ENCODE measurements at places on chromosomes 12 and 14.

DNA sequence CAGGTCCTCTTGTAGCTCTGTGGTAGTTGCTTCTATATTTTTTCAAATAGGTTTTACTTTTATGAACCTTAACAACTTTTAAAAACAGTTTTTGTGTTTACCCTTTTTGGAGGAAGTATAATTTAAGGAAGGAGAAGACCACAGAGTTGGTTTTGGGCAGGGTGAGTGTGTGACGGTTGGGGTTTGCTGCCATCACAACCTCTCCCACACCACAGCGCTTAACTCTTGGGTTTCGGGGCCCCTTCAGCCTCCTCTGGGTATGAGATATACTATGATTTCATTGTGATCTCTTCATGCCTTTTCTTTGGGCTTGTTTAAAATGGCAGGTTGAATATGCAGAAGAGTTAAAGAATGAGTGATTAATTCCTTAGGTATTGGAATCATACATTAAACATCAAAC lies 228.7 kb upstream of the CRY1 start:
- no peak for DNase-seq

DNA sequence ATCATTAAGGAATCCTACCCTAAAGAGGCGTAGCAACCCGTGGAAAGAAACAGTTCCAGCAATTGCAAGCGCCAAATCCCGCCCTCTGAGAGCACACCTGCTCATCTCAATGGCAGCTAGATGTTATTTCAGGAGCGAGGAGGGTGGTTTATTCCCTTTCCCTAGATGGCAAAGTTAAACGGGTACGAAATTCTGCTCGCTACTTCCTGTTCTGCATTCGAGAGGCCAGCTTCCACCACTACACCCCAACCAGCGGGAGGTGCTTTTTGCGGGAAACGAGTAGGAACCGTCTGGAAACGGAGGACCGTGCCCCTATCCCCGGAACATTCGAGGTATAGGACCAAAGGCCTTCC lies 536 bp downstream of the VPS29 start:
- no peak for DNase-seq

DNA sequence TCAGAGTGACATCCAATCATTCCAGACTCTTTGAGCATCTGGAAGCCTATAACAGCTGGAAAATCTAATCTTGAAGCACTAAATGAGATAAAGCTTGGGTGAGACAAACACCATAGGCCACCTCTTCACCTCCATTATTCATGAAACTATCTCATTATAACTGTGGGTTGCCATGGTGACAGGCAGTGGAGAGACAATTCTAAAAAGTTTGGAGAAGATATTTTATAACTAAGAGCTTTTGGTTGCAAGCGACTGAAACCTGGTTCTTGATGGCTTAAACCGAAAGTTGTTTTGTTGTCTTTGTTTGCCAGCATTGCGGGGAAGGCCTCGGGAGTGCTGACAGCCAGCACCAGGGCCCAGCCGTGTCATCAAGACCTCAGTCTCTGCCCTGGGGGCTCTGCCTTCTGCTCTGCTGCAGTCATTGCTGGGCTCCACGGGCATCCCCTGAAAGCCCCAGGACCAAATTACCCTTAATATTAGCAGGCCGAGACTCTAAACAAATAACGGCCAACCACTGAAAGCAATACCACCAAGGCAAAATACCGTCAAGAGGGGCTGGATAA lies 353.6 kb upstream of the SFSWAP start:
- DNase-seq: no peak

- DNase-seq: no peak
Observed at GRCh38 chr12:78005094-78005492, 174.4 kb downstream of the NAV3 start.

GRCh38 chr12:22787557-22787956 lies 162.6 kb downstream of the ETNK1 start:
- DNase-seq: no peak

DNA sequence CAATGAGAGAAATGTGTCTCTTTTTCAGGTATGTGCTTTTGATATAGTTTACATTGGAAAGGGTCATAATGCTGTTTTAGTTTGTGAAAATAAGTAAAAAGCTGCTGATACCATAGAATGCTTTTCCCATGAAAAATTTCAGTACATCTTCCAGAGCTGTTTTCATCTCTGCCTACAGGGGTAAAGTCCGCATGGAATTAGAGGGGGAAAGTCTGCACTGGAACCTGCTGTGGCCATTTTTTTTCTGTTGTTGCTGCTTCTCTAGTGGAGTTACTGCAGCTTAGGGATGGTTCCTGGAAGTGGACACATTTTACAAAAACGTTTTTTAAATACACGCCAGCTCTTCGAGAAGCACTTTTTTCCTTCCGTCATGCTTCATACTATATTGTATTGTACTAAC lies 81.3 kb downstream of the VEZT start:
- DNase-seq: no peak

- DNase-seq: no peak
Observed at GRCh38 chr12:116382686-116383530, 105.4 kb upstream of the MED13L start.

- peak; percentile 24 for DNase-seq
Observed at GRCh38 chr14:27727251-27727770, 1039.3 kb upstream of the FOXG1 start.

DNA sequence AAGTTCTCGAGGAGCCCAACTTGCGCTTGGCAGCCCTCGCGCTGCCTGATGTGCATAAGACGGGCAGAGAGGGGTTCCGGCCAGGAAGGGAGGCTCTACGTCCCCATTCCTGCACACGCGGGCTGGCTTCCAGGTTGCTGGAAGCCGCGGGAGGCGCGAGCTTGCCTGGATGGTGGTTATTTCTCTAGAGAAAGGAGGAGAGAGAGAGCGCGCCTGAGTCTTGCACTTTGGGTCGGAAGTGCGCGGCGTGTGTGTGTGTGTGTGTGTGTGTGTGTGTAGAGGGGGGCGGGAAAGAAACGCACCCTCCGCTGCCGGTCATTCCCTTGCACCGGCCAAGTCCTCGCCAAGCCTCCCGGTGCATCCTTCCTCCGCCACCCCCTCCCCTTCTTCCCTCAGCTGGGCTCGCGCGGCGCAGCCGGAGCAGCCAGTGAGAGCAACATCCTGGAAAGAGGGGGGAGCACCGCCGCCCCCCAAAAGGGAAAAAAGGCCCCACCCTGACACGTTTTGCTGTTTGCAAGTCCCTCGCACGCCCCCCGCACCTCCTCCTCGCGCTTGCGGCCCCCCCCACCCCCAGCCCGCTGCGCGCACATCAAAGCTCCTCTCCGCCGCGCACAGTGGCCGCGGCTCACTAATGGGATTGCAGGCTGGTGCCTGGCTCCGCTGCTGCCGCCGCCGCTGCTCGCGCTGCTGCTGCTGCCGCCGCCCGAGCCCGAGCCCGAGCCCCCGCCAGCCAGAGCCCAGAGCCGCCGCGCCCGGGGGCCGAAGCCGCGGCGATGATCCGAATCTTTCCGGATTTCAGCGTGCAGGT lies 4.4 kb upstream of the NPAS3 start:
- peak; percentile 42 for DNase-seq

- no peak for DNase-seq
Observed at GRCh38 chr14:89085231-89085731, 260.8 kb downstream of the TTC8 start.

DNA sequence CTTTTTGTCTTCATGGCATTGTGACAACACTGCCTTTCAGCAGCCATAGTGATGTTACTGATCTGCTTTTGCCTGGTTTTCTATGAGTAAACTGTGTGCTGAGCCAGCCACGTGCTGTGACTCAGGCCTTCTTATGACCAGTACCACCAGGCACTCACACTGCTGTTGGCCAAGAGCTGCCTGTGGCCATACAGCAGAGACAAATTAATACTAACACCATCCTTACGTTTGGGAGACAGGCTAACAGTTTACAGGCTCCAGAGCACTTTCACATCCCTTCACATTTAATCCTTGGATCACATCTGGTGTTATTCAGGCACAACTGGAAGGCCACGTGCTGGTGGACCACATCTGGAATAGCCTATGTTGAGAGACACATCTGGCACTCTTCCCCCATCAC lies 377.9 kb downstream of the CCDC91 start:
- no peak for DNase-seq

GRCh38 chr12:3772380-3772779 lies 19.5 kb upstream of the CRACR2A start:
- DNase-seq: no peak

DNA sequence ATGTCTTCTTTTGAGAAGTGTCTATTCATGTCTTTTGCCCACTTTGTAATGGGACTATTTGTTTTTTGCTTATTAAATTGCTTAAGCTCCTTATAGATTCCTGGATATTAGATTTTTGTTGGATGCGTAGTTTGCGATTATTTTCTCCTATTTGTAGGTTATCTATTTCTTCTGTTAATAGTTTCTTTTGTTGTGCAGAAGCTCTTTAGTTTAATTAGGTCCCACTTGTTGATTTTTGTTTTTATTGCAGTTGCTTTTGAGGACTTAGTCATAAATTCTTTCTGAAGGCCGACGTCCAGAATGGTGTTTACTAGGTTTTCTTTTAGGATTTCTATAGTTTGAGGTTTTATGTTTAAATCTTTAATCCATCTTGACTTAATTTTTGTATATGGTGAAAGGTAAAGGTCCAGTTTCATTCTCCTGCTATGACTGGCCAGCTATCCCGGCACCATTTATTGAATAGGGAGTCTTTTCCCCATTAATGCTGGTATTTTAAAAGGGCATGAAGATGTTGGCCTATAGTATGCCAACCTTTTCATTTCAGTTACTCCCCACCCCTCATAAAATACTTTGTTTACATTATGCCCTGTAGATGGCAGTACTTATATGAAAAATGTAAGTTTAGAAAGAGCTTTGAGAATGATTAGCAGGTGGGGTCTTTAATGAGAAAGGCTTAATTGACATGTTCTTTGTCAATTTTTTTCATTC lies 62.9 kb upstream of the PSMA6 start:
- DNase-seq: peak; percentile 11

DNA sequence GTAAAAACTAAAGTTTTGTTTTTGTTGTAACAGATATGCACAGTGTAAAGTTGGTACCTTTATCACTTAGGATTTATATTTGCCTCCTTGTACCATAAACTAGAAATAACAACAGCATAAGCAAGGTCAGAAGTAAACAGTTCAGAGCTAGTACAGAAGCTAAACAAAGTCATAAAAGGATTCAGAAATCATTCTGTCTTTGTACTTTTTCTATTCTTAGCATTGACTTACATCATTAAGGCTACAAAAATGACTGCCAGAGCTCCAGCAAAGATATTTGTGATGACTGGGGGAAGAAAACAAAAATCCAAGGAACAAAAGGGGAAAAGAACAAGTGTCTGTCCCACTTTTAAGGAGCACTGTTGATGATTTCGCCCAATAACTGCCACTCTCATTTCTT lies 347.2 kb downstream of the CCDC91 start:
- no peak for DNase-seq

DNA sequence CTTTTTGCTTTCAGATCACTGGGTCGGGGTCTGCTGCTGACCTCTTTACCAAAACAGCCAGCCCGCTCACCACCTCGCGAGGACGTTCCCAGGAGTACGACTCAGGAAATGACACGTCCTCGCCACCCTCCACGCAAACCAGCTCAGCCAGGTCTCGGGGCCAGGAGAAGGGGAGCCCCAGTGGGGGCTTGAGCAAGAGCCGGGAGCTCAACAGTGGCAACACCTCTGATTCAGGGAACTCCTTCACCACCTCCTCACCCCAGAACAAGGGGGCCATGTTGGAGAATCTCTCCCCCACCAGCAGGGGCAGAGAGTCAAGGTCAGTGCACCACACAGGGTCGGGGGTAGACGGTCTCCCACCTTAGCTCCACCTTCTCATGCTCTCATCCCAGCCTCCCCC lies 33.4 kb upstream of the HSPB8 start:
- no peak for DNase-seq

DNA sequence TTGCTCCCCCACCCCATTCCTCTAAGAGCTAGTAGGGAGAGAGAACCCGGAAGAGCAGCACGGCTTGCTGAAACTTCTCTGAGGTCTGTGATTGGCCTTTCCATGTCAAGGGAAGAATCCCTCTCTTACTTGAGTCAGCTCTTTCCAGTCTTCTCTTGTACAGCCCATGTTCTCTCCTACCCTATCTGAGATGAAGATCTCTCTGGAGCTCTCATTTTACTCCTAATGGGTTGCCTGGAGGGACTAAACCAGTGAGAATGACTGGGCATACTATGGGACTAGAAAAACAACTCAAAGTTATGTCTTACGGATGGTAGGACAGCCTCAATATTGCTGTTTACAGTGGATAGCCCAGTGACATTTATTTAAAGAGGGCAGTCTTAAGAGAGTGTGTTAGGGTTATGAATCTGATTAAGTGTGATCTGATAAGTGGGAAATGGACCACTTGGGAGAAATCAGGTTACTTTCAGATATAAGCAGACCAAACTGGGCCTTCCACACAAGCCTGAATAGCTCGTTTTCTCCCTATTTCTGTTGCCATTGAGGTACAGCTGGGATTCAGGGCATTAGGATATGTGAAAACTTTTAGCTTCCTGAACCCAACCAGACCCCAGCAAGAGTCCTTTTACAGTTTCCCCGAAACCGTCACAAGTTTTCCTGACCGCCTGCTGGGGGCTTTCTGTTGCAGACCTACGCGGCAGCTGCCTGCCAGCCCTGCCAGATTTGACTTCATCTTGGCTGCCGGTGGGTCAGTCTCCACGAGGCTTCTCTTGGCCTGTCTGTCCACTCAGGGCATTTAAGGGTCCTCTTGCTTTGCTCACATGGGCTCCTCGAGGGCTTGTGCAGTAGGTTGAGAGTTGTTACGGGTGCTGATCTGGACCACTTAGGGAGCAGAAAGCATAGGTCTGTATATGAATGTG lies 16.9 kb downstream of the ETV6 start:
- DNase-seq: no peak

- peak; percentile 52 for DNase-seq
Observed at GRCh38 chr12:100348657-100349454, 8.0 kb upstream of the SLC17A8 start.

- no peak for DNase-seq
Observed at GRCh38 chr14:35320472-35320871, 28.3 kb downstream of the PSMA6 start.

DNA sequence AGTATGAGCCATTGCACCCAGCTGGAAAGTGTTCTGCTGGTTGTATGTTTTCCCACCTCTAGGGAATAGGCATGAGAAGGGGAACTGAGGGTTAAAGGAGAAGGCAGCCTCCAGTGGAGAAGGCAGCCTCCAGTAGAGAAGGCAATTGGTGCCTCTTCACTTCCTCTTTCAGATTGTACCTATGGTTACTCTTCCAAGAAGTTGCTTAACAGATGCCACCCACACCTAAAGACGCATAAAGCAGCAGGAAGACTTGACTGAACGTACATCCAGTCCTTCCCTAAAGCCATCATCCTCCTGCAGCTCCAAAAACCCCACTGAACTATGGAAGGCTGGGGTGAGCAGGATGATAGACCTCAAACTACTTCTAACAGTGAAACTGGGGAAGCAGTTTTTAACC lies 13.1 kb downstream of the DPF3 start:
- no peak for DNase-seq

- DNase-seq: peak; percentile 86
Observed at GRCh38 chr12:48021485-48022179, 17.4 kb upstream of the COL2A1 start.

- DNase-seq: peak; percentile 29
Observed at GRCh38 chr14:102917469-102918211, 4.8 kb upstream of the AMN start.
